Posterior cingulate gyrus (tissue), 11 donors: ENCODE measurements at places on chromosomes 11 and 22.

DNA sequence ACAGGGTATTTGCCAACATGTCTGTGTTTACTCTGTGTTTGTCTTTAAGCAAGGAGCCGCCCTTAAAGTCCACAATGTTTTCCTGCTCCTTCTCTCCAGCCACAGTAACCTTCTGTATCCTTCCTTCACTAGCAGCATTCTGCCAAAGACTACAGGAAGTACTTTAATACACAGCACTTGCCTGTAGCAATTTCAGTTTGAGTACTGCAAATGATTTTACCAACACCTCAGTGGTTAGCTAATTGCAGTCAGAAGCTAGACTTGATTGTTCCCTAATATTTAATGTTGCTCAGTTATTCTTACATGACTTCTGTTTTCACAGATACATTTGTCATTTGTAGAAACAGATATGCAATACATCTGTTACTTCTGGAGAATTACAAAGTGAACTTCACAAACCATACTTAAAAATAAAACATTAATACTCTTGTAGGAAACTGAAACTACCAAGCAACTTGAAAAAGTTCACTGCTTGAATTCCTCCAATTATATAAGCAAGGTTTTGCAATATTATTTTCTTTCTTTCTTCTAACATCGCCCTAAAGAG is 69.1 kb downstream of the FCHSD2 start:
- DNase-seq, result no peak

DNA sequence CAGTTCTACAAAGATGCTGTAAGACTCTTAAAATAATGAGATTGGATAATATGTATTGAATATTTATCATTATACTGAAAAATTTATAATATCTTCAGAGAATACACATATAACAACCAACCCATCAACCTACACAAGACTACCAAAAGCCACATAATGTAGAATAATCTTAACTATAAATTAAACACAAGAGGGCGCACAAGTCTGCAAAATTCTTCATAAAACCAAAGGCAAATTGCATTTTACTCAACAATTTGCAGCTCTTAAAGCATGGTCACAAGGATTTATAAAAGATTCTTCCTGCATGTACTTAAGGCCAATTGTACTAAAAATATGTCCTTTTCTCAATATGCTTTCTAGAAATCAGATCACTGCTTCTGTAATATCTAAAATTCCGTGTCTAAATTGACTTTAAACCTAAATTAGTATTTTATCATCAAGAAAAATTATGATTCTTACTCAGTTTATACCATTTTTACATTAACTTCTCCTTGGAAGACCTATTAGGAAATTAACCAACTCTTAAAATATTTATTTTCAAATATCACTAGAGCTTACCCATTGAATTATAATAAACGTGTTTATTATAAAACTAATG is 79.0 kb downstream of the TTC28 start:
- no peak for DNase-seq

DNA sequence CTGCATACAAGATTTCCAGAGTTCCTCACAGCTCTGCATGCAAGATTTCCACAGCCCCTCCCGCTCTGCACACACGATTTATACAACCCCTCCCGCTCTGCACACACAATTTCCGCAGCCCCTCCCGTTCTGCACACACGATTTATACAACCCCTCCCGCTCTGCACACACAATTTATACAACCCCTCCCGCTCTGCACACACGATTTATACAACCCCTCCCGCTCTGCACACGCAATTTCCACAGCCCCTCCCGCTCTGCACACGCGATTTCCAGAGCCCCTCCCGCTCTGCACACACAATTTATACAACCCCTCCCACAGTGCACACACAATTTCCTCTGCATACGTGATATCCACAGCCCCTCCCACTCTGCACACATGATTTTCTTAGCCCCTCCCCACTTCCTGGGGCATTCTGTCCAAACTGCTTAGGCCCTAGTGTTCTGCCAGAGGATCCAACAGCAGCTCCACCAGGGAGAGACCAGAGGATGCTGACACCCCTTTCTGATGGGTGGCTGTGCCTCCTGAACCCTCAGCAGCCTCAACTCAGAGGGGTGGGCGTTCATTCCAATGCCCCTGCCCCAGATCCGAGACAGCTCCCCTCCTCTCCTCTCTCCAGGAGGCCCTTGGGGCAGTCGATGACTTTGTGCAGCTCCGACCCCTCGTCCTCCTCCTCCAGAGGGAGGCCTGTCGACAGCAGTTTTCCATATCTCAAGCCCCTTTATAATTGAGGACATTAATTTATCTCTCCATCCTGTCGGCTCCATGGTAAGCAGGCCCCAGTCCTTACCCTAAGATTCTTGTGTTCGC is 671.7 kb downstream of the BRD1 start:
- no peak for DNase-seq

DNA sequence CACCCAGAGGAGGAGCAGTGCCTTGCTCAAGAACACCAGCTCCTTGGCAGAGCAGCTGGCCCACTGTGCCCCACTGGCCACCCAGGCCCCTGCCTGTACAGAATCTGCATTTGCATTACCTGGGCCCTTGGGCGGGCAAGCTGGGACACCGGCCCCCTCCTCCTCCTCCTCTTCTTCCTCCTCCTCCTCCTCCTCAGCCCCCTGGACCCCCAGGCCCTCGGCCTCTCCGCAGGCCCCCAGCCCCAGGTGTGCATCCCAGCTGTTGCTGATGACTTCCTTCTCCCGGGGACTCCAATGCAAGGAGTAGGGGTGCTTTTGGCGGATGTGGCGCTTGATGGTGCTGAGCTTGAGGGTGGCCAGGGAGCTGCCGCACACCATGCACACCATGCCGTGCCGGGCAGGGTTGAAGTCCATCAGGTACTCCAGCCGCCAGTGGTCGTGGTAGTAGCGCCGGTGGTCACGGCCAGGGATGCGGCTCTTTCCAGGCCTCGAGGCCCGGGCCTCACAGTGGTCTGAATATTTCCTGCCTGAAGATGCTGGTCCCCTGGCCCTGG is 2.8 kb downstream of the ZFTA start:
- DNase-seq, result peak; percentile 73

- DNase-seq, result no peak
Measured at GRCh38 chr11:57203882-57204480, 22.2 kb downstream of the LRRC55 start.

GRCh38 chr11:69552951-69553350 is 71.5 kb downstream of the LINC01488 start:
- DNase-seq, result peak; percentile 5

DNA sequence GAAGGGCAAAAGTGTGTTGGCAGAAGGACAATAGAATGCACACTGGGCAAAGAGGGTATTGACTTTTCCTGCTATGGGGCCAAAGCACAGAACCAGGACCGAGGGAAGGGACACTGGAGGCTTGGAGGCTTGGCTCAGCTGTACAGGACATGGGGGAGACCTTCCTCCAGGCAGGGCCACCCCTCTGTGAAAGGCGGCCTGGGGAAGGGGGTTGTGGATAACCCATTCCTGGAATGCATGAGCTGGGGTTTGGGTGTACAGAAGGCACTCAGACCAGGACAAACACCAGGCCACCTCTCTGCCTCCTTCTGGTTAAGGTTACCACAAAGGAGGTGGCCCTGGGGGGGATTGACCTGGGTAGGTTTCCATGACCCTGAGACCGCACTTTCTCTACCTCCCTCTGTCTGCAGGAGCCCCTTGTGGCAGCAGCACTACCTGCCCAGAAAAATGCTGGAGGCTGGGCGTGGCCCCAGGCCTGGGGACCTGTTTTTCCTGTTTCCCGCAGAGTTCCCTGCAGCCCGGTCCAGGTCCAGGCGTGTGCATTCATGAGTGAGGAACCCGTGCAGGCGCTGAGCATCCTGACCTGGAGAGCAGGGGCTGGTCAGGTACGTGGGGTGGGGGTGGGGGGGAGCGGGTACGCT is 9.6 kb downstream of the P2RY2 start:
- DNase-seq, result no peak

GRCh38 chr11:75241906-75242644 is 1.5 kb downstream of the TPBGL start:
- DNase-seq, result no peak

DNA sequence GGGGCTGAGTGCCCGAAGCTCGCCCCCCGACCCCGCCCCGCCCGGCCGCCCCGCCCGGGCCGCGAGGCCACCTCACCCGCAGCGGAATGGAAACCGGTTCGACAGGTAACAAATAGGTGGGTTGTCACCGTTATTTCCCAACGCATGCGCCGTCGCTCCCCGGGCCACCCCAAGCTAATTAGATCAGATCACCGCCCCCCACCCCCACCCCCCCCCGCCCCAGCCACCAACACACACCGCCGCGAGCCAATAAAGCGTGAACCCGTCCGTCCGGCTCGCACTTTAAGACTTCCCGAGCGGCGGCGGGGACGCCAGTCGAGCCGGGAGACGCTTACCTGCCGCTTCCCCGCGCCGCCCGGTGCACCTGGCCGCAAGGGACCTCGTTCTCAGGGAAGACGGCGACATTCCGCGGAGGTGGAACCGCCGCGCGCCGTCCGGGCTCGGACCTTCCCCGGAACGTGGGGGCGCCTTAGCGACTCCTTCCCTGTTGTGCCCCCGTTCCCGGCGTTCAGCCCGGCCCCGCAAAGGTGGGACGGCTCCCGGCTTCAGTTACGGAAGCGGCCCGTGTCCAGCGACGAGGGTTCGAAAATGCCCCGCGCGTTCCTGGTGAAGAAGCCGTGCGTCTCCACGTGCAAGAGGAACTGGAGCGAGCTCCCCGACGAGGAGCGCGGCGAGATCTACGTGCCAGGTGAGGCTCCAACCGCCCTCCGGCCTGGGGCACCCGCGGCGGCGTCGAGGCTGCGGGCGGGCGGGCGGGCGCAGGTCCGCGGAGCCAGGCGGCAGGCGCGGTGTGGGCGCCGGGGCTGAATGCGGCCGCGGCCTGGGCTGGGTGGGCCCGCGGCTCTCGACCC is at the start of gene OVOL1:
Gene OVOL1, plus strand, starts transcription at position 278 of the 851 bp plus-strand sequence. Its CDS starts 311 bp downstream, at position 589.
- peak; percentile 16 for DNase-seq

DNA sequence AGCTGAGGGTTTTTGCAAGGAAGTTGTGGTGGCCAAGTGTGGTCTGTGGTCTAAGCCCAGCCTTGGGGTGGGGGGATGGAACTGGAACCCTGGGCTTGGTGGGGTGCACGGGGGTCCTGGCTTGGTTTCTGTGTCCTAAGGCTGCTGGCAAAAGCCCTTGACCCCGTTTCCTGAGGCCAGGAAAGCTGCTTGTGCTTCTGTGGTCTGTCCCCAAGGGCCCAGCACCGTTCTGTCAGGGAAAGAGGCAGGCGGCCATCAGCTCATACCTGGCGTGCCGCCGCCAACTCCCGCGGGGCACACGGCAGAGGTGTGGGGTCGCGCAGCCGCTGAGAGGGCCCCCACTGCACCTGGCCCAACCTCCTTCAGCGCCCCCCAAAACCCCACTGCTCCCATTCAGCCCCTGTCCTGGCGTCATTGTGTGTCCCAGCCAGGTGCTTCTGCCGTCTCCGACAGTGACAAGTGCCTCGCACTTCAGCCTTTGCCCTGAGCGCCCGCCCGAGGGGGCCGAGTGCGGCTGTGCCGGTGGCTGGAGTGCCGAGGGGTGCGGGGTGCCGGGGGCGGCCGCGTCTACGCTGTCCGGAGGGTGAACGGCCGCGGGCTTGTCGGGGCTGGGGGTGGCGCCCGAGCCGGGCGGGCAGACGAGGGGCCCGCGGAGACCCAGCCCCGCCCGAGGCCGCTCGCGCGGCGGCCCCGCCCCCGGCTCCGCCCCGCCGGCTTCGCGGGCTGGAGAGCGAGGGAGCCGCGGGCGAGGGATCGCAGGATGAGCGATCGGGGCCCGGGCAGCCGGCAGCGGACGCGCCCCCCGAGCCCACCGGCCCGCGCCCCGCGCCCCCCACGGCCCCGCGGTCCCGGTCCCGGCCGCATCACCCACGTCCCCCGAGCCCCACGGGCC is at the start of gene CNIH2:
Gene CNIH2, plus strand, starts transcription at position 705 of the 892 bp plus-strand sequence. CDS start 282 bp downstream, outside the sequence.
- peak; percentile 93 for DNase-seq

DNA sequence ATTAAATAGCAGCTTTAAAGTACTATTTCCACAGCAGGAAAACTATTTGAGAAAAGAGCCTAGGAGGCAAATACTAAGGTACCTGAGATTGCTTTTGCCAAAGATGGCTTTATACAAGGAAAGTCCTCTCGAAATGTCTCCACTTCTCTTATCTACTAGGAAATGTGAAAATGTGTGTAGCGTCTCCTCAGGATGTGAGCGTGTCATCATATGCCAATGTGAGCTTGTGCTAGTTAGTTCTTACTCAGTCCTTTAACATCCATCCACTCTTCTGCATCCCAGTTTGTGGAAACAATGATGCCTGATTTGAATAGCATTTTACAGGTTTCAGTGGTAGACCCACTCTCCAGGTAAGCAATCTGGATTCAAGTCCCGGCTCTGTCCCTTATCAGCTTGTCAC is 421.0 kb downstream of the DYNC2H1 start:
- DNase-seq, result no peak

DNA sequence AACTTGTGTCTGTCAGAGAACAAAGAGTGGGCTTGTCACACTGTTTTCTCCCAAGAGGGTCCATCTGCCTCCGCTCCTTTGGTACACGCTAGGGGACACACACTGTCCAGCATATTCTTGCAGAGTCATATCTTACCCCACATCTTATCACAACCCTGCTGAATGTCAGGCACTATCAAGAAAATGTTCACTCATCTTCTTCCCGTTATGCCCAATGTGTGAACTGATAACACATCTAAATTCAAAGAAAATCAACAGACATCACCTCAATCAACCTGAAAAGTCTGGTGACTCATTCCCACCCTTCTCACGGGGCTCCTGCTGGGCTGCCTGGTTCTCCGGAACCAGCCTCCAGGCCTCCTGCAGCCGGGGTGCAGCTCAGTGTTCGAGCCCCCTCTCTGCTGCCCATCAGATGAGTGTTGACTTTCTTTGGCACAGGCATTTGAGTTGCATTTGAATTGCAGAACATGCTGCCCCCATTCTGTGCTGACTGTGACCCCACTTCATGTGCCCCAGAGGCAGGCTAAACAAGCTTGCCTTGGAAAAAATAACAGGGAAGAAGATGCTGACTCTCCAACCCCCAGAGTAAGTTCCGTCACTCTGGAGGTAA is 19.4 kb downstream of the GRAP2 start:
- no peak for DNase-seq

GRCh38 chr11:102924851-102925380 is 30.6 kb downstream of the MMP13 start:
- DNase-seq, result no peak
